ENCODE measurements at places on chromosomes 3 and 15.

DNA sequence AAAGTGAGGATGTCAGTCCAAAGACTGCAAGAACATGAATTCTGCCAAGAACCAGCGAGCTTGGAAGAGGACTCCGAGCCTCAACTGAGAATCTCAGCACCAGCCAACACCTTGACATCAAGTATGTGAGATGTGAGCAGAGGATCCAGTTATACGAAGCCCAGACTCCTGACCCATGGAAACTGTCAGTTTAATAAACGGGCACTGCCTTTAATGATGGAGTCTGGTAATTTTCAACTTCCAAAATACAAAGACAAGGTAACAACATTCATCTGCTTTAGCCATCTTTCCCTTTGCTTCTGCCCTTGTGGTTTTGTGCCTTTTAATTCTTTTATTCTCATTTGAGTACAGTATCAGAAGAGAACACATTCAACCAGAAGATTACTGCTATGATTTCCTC is 211.9 kb downstream of the ULK4 start:
- no peak for DNase-seq

GRCh38 chr3:142960322-142960850 is 3.1 kb downstream of the PAQR9 start:
- DNase-seq, result no peak

- DNase-seq, result no peak
Observed at GRCh38 chr3:22308871-22309270, 557.9 kb upstream of the ZNF385D start.

- no peak for DNase-seq
Observed at GRCh38 chr15:67852418-67852817, 12.6 kb upstream of the RNU6-1 start.

GRCh38 chr3:172084871-172085556 is 45.6 kb downstream of the FNDC3B start:
- no peak for DNase-seq

- no peak for DNase-seq
Observed at GRCh38 chr3:140545197-140545596, 132.7 kb upstream of the TRIM42 start.

- DNase-seq, result no peak
Observed at GRCh38 chr3:64093825-64094712, 70.8 kb upstream of the PSMD6 start.

DNA sequence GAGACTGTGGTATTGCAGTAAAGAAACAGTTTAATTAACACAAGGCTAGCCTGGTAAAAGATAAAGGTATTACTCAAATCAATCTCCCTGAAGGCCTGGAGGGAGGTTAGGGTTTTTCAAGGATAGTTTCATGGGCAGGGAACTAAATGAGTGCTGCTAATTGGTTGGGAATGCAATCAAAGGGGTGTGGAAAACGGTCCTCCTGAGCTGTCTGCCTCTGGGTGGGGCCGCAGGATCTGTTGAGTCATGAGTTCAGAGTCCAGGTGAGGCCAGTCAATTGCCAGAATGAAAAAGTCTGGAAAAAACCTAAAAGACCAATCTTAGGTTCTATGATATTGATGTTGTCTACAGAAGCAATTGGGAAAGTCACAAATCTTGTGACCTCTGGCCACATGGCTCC is 293.2 kb downstream of the MCTP2 start:
- no peak for DNase-seq

- DNase-seq, result no peak
Observed at GRCh38 chr3:9947025-9947995, 4.9 kb downstream of the PRRT3 start.

GRCh38 chr3:13492976-13493866 is 13.1 kb downstream of the HDAC11 start:
- no peak for DNase-seq

- no peak for DNase-seq
Observed at GRCh38 chr15:31158858-31159569, 57.5 kb upstream of the TRPM1 start.

DNA sequence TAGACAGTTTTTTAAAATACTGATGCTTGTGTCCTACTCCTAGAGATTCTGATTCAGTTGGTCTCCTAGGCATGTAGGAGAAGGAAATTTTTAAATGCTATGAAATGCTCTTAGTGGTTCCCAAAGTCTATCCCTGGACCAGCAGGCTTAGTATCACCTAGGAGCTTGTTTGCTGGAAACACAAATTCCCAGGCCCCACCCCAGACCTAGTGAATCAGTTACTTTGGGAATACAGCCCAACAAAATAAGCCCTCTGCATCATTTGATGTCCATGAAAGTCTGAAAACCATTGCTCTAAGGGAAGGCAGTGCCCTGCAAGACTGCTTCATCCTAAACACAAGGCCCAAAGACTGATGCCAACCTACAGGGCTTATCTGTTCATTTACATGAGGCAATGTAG is 36.3 kb downstream of the CCNL1 start:
- DNase-seq, result no peak

GRCh38 chr3:32733631-32734229 is 48.7 kb downstream of the CNOT10 start:
- DNase-seq, result no peak
